ENCODE measurements at places on chromosomes 1 and 21.
A peak's percentile ranks its signal among the peaks of the same experiment; 100 is the strongest.

- DNase-seq, result no peak
These were observed 298.9 kb downstream of the KCNT2 start for GRCh38 chr1:196309386-196309785.

- no peak for DNase-seq
These were observed 248.4 kb downstream of the DENND1B start for GRCh38 chr1:197526736-197527371.

DNA sequence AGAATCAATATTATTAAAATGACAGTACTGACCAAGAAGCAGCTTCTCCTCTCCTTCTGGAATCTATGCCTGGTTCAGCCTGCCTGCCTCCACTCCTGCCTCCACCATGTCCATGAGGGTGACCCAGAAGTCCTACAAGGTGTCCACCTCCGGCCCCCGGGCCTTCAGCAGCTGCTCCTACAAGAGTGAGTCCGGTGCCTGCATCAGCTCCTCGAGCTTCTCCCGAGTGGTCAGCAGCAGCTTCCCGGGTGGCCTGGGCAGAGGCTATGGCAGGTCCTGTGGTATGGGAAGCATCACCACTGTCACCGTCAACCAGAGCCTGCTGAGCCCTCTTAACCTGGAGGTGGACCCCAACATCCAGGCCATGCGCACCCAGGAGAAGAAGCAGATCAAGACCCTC lies 822.4 kb upstream of the NEGR1 start:
- no peak for DNase-seq

- DNase-seq, result no peak
These were observed 79.3 kb upstream of the LAMC2 start for GRCh38 chr1:183106746-183107145.

DNA sequence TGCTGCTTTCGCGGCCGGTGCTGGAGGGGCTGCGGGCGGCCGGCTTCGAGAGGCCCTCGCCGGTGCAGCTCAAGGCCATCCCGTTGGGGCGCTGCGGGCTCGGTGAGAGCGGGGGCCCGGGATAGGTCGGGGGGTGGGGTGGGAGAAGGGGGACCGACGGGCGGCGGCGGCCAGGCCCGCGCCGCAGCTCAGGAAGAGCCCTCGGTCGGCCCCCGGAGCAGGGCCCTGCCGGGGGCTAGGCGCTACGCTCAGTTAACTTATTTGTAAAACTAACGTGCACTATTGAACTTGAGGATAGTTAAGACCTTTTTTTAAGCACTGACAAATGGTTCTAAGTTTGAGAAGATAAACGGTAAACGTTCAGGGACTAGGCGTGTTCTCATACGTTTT lies 418 bp downstream of the DDX20 start:
- DNase-seq, result no peak

DNA sequence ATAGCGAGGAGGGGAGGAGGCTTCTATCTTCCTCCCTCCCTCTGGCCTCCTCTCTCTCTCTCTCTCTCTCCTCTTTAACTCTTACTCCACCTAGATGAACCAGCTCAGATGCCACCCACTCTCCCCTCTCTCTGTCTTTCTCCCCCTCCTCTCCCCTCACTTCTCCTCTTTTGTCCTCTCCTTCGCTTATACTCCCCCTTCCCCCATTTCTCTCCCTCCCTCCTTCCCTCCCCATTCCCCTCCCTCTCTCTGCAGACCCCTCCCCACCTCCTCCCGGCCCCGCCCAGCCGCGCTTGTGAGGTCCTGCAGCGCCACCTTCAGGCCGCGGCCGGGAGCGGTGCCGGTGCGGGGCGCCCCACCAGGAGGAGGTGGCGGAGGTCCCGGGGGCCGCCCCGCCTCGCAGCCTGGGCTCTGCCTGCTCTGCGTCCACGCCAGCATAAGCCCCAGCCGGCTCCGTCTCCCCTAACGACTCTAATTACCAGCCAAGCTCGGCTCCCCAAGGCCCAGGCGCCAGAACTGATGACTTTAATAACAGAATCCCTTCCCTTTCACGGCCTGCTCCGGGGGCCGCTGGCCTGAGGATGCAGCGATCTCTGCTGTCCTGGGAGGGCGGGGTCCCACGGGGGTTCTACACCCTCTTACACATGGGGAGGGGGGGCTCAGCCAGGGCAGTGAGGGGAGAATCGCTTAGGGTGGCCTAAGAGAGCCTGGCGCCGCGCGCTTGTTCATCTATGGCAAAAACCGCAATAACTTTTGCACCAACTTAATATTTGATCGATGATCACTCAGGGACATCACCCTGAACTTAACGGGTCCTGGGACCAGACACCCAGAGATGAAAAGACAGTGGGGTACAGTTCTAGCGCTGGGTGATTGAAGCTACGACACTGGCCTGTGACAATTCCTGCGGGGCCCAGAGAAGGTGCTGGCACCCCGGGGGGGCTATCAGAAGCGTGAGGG lies 637.3 kb downstream of the MATN1 start:
- DNase-seq, result peak; percentile 75

GRCh38 chr1:26915204-26915842 lies 1.5 kb upstream of the NR0B2 start:
- no peak for DNase-seq

GRCh38 chr1:5120559-5120958 lies 466.1 kb downstream of the AJAP1 start:
- DNase-seq, result no peak

- DNase-seq, result no peak
These were observed 6.5 kb downstream of the NOC2L start for GRCh38 chr1:952603-953002.

DNA sequence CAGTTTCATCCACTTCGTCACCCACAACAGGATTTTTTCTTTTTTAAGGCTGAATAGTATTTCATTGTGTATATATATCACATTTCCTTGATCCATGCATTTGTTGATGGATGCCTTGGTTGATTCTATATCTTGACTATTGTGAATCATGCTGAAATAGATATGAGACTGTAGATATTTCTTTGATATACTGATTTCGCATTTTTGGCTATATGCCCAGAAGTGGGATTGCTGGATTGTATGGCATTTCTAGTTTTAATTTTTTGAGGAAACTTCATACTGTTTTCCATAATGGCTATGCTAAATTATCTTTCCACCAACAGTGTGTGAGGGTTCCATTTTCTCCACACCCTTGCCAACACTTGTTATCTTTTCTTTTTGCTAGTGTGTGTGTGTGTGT lies 5.0 kb downstream of the GUCA2B start:
- no peak for DNase-seq

GRCh38 chr1:55217226-55217986 lies 2.2 kb upstream of the USP24 start:
- no peak for DNase-seq

GRCh38 chr1:172940174-172940855 lies 110.4 kb downstream of the TNFSF18 start:
- DNase-seq, result no peak

DNA sequence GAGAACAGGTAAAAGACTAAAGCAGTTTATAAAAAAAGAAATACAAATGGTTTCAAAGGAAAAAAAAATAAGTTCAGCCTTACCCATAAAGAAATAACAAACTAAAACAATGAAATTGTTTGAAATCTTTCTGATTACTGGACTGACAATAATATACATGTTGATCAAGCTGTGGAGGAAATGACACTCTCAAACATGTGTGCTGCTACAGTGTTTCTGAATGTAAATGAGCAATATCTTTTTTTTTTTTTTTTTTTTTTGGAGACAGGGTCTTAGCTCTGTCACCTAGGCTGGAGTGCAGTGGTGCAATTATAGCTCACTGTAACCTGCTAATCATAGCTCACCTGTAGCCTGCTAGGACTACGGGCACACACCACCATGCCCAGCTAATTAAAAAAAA lies 6.5 kb downstream of the EPS15 start:
- no peak for DNase-seq

DNA sequence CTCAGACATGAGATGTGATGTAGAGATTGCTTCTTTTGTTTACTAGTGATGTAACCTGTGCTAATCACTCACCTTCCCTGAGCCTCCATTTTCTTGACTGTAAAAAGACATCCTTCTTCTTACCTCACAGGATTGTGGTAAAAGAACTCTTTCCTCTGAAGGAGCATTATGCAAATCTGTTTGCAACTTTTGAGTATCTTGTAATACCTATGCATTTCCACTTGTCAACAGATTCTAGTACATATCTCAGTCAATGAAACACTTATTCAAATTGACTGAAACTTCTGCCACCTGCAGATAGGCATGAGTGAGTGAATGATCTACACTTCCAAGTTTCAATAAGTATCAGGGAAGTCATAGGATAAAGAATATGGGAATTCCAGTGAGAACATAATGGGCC lies 174.7 kb downstream of the HHIPL2 start:
- DNase-seq, result no peak

- no peak for DNase-seq
These were observed 229.5 kb downstream of the PAPPA2 start for GRCh38 chr1:176692431-176692830.

- no peak for DNase-seq
These were observed 133.4 kb upstream of the FGGY start for GRCh38 chr1:59163268-59164092.

DNA sequence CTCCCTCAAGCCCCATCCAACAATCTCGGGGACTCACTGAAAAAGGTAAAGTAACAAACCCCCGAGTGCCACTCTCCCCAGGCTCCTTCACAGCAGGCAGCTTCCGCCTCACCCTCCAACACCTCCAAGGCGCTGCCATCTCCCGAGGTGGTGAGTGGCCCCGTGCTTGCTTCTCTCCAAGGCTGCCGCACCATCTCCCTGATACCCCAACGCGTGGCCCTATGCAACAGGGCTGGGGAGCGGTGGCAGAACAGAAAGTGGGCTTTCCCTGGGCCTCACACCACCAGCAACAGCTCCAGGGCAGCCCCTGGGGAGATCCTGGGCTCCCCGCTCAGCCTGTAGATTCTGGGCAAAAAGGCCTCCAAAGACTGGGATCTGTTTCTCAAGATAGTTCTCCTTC lies 105.1 kb downstream of the RAVER2 start:
- no peak for DNase-seq

GRCh38 chr1:113391649-113392271 lies 1.4 kb downstream of the MAGI3 start:
- DNase-seq, result peak; percentile 10

GRCh38 chr1:225745273-225745672 lies 32.4 kb upstream of the SRP9 start:
- DNase-seq, result no peak

GRCh38 chr1:27237112-27237511 lies 2.7 kb downstream of the WDTC1 start:
- DNase-seq, result no peak

- DNase-seq, result peak; percentile 77
These were observed 48.7 kb downstream of the SPAG17 start for GRCh38 chr1:118136187-118136941.

- no peak for DNase-seq
These were observed 23.0 kb downstream of the ERICH3 start for GRCh38 chr1:74650561-74650960.

DNA sequence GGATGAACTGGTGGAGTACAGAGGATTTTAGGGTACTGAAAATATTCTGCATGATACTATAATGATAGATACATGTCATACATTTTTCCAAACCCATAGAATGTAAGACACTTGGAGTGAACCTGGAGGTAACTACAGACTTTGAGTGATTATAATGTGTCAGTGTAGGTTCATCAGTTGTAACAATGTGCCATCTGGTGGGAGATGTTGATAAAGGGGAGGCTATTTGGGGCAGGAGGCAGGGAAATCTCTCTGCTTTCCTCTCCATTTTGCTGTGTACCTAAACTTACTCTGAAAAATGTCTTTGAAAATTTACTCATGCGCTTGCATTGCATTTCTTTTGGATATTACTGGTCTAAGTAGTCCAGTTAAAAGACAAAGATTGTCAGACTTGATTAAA lies 35.2 kb downstream of the PTBP2 start:
- DNase-seq, result no peak

DNA sequence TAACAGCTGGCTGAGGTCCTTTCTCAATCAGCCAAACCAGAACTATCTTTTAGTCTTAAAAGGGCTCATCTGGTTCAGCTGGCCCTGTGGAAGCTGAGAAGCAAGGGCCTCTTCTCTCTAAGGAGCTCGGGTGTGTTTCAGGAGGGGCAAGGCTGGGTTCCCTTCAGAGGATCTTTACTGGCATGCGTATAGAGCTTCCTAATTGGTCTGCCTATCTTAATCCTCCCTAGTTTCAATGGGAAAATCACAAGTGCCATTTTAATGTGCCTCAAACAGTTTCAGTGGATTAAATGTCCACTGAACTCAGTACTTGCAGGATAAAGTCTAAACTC lies 81.5 kb upstream of the LBR start:
- no peak for DNase-seq

- DNase-seq, result no peak
These were observed 1323.2 kb downstream of the AMY1C start for GRCh38 chr1:105072850-105073249.
